Activated T-cell treated with anti-CD3 and anti-CD28 coated beads, Interleukin-2, amount 50 U/mL, for 24 hours (primary cell): ENCODE measurements at places on chromosomes 2 and 18.

DNA sequence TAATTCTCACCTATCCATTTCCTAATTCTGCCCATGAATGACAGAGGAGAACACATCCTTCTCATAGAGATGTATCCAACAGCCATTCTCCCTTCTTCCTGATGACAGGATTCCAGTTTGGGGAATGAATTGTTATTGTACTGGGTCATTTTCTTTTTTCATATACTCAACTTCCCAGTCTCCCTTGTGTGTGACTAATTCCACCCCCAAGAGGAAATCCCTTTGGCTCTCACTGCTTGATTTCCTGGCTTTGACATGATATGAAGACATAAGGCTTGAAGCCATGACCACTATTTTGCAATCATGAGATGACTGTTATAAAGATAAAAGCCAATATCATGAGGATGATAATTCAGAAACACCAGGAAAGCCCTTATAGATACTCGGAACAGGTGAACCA lies 384.7 kb upstream of the ACVR2A start:
- DNase-seq: no peak

DNA sequence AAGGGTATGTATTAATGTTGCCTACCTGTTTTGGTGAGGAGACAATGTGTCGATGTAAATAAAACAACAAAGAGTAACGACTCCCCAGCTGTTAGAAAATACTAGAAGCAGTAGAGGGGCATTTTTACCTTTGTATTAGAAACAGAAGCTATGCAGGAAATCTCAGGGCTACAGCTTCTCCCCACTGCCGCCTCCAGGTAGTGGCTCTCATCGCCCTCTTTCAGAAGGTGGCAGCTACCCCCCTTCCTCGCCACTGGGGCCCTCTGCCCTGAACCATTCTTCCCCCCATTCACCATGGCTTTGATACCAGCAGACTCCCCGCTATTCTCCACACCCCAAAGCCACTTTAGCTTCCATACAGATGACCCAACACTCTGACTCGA lies 6.7 kb downstream of the PLA2R1 start:
- no peak for DNase-seq

- peak; percentile 19 for DNase-seq
Measured at GRCh38 chr18:46301571-46301970, 197.4 kb downstream of the HAUS1 start.

- DNase-seq: no peak
Measured at GRCh38 chr2:144592500-144593256, 72.8 kb upstream of the ZEB2 start.

- no peak for DNase-seq
Measured at GRCh38 chr2:589281-590130, 87.7 kb downstream of the TMEM18 start.

- no peak for DNase-seq
Measured at GRCh38 chr2:170969030-170969429, 40.0 kb downstream of the GORASP2 start.

- no peak for DNase-seq
Measured at GRCh38 chr2:224709301-224709700, 6.9 kb downstream of the CCDC195 start.

- DNase-seq: no peak
Measured at GRCh38 chr2:85536479-85536878, 2.5 kb upstream of the MAT2A start.

DNA sequence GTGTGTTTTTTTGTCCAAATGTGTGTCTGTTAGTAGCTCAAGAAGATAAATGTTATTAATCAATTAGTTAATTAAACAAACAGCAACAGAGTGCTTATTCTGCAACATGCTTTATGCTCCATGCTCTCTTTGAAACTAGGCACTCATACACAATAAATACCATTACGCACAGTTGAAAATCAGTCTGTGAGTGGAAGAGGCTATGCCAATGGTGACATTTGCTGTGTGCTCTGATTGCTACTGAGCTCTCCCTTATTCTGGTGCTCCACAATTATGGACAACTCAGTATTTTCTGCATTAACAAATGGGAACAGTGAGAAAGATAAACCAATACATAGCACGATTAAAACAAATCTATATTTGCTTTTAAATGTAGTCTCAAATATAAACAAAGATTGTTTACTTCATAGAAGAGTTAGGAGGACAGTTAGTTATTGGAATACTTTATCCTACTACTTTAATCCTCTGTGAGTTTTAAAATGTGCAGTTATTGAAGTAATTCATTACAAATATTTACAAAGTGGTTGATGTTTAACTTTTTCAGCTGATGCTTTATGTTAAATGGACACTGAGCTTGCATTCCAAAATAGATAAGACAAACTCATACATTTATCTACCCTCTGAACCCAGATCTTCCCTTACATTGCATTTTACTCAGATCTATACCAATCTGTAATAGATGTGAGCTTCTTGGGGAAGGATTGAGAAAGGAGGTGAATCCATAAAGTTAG lies 55.3 kb downstream of the NXPH2 start:
- no peak for DNase-seq

DNA sequence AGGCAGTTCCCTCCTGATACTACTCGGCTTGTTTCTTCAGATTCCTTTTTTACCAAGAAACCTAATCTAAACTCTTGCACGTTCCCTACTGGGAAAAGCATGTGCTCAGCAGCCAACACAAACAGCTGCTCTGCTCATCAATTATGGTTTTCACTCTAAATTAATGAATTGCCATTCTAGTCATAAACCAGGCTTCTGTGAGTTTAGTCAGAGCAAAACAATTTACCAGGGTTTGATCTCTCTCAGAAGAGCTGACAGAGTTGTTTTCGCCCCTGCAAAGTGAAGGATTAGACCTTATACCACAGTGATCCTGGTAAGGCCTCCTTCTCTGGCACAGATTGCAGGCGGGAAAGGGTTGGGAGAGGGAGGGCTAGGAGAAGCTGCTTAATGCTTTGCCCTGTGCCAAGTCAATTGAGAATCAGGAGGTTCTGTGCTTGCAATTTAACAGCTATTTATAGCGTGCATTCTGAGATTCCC lies 57.2 kb downstream of the REEP1 start:
- no peak for DNase-seq

- DNase-seq: no peak
Measured at GRCh38 chr2:174595891-174596397, 1.7 kb downstream of the WIPF1 start.

DNA sequence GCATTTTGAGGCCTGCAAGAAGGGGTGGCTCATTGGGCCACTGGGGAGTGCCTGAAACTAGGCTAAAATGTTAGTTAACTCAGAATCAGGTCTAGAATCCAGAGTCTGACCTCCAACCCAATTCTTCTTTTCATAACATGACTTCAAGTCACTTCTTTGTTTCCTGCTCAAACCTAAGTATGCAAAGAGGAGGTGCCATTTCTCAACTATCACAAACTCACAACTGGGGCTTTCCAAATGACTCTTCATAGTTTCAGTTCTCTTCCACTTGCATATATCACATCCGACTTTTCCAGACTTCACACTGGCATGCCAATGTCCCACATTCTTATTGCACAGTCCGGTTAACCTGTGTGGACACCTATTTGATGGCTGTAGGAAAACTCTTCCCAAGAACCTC lies 211.6 kb downstream of the TCF4 start:
- DNase-seq: no peak

- no peak for DNase-seq
Measured at GRCh38 chr2:12399240-12399639, 317.5 kb upstream of the TRIB2 start.

GRCh38 chr2:176814740-176815367 lies 397.7 kb upstream of the HNRNPA3 start:
- no peak for DNase-seq

DNA sequence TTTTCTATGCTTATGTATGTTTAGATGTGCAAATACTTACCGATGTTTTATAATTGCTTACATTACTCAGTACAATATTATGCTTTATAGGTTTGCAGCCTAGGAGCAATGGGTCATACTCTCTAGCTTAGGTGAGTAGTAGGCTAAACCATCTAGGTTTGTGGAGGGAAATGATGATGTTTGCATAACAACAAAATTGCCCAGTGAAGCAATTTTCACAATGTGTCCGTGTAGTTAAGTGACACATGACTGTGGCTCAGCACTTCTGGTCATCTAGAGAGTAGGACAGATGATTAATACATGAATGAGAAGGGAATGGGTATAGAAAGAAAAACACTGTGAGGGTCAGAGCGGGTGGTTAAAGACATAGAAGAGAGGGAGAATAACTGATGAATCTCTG lies 2116.2 kb upstream of the PIK3C3 start:
- DNase-seq: no peak

GRCh38 chr2:167689444-167689843 lies 558.0 kb downstream of the STK39 start:
- no peak for DNase-seq

- DNase-seq: no peak
Measured at GRCh38 chr2:233982421-233983121, 65.4 kb downstream of the TRPM8 start.

- DNase-seq: no peak
Measured at GRCh38 chr2:4718777-4719176, 973.4 kb upstream of the SOX11 start.

DNA sequence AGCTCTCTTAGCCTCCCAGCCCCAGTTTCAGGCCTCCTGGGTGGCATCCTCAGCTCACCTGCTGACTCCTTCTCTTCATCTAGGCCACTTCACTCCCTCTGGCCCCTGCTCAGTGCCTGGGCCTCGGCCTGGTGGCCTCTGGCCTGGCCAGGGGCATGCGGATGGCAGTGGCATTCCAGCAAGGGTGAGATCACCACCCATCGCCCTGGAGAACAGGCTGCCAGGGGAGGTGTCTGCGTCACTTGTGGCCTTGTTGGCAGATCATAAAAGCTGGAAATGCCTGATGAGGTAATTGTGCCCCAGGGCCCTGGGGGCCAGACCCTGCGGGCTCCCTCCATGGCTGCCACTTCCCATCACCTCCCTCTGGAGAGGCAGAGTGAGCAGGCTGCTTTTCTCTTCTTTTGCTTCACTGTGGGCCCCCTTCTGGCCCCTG lies 72.5 kb upstream of the SMAD2 start:
- DNase-seq: no peak

DNA sequence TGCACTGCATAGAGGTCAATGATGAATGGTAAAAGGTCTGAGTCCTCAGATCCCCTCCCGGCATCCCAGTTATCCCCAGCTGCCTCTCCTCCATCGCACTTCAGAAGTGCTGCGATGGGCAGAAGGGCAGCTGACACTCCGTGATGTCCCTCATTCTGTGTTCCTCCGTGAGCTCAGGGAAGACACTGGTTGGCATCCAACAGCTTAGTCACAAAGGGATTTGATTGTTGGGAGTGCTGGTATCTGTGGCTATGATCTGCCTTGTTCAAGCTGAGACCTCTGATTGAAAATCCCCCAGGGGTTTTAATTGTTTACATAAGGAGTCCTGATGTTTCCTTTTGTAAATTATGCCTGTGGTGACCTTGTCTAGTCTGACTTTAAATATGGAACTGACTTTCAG lies 19.0 kb upstream of the SAG start:
- DNase-seq: peak; percentile 11

- no peak for DNase-seq
Measured at GRCh38 chr2:152481881-152482583, 147.1 kb downstream of the FMNL2 start.

DNA sequence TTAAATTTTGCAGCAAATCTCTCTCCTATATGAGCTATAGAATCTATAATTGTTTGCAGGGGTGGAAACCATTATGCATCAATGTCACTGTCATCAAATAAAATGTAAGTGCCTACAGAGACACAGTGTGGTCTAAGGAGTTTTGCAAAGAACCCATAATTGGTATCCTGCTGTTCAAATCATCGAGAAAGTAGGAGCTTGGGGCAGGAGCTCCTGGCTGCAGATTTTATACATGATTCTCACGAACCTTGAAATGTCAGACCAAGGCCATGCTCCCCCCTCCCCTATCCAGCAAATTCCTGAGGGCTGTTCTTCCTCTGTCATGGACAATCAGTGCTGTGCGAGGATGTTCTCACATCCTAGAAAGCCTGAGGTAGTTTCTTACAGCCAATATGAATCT lies 119.5 kb upstream of the CYRIA start:
- no peak for DNase-seq

GRCh38 chr2:145760781-145761649 lies 1241.1 kb upstream of the ZEB2 start:
- no peak for DNase-seq

GRCh38 chr2:206832873-206833272 lies 67.5 kb downstream of the FASTKD2 start:
- DNase-seq: no peak

DNA sequence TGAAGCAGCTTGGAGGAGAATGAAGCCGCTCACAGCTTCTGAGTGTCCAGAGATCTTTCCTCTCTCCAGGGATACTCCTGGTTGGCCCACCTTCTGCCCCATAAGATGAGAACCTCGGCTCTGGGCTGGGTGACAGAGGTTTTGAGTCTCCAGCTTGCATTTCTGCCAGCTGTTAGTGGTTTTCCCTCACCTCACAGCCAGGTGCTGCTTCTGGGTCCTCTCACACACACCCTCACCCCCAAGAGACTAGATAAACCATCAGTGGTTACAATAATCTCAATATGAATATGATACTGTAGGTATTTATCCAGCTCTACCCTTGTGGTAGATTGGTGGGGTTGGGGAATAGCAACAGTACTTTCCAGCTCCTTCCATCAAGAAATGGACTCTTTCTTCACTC lies 161.7 kb upstream of the SIX3 start:
- no peak for DNase-seq

GRCh38 chr2:195572895-195573683 lies 83.9 kb upstream of the SLC39A10 start:
- no peak for DNase-seq

DNA sequence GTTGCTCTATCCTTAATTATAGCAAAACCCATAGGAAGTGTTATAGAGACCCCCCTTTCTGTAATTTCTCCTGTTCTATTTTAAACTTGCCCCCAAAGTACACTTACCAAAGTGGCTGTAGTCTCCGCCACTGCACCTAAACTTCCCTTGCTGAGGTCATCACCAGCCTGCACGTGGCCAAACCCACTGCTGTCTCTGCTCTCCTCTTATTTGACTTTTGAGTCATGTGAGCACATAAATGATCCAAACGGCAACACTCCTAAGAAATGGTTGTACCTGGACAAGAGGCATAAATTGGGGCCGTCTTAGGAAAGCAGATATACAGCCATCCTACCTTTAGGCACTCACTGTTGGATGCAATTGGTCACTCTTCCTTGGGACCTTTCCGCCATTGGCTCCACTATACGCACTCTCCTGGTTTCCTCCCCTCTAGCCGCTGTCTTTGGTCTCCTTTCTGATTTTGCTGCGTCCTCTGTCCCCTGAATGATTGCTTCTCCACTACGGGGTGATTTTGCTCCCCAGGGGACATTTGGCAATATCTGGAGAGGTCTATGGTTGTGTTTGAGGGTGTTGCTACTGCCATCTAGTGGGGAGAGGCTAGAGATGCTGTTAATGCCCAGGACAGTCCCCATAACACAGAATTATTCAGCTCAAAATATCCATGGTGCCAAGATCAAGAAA lies 19.2 kb upstream of the IL36G start:
- peak; percentile 38 for DNase-seq
